ENCODE measurements at places on chromosomes 11 and 22. TPM values are rescaled to one million over a fixed set of nuclear protein-coding genes. Genes with fewer than 3 reads are reported as not detected.

VSIG10L2 gene
- not detected for total RNA-seq

APOL4 gene
- total RNA-seq: 0.82 TPM

GGTLC3 gene
- total RNA-seq: not detected

GP1BB gene
- not detected for total RNA-seq

IL10RA gene
- not detected for total RNA-seq

SPDYC gene
- total RNA-seq: not detected

EHF gene
- total RNA-seq: 0.12 TPM

DNA sequence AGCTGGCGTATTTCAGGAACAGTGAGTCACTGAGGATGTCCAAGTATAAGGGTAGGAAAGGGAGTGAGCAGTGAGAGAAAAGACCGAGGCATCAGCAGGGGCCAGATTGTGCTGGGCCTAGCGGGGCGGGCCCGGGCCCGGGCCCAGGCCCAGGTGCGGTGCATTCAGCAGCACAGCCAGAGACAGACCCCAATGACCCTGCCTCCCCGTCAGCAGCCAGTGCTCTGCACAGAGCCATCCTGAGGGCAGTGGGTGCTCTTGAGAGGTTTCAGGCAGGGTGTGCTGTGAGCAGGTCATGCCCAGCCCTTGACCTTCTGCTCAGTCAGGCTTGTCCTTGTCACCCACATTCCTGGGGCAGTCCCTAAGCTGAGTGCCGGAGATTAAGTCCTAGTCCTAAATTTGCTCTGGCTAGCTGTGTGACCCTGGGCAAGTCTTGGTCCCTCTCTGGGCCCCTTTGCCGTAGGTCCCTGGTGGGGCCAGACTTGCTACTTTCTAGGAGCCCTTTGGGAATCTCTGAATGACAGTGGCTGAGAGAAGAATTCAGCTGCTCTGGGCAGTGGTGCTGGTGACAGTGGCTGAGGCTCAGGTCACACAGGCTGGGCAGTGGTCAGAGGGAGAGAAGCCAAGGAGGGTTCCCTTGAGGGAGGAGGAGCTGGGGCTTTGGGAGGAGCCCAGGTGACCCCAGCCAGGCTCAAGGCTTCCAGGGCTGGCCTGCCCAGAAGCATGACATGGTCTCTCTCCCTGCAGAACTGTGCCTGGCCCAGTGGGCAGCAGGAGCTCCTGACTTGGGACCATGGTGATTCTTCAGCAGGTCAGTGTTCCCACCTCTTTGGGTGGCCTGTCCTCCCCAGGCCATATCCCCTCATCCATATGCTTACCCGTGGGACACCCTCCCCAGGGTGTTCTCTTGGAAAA, 2.1 kb downstream of the MYO7A start:
- DNase-seq: no peak

DNA sequence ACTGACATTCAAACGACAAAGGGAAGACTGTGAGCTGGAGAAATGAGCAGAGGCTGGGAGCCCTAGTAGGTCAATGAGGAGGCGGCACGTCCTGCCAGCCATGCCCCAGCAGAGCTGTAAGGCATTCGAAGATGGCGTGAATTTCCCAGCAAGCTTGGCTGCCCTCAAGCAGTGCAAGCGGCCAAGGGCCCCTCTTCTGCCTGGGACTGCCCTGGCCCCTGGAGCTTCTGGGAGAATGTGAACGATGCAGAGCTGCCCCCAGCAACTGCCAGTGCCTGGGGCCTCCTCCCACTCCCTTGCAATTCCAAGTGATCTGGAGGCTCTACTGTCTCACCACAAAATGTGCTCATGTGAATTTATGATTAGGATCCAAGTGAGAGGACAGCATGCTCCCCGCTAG, 4.3 kb downstream of the PPM1F start:
- no peak for DNase-seq

DNA sequence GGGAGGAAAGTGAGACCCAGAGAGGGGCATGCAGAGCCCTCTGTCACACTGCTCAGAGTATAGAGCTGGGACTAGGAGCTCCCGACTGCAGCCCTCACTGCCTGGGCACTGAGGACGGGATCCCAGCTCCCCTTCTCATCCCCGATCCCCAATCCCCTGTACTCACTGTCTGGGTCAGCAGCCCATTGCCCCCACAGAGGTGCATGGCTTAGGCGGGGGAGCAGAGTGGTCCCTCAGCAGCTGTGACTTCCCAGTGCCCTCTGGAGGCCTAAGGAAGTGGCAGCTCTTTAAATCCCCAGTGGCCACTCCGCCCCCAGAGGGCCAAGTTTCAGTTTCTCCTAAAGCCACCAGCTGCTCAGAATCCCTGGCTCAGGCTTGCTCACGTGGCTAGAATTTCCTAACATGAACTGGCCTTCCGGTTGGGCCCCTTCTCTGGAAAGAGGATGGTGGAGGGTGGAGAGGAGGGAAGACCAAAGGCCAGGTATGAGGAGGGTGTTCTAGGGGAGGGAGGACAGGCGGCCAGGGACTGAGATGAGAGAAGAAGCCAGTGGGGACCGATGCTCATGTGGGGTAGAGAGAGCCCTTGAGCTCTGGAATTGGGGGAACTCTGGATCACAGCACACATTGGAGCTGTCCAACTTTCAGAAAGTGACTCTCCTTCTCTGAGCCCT, at the start of gene BATF2:
Gene BATF2, minus strand, starts transcription at position 262 of the 671 bp plus-strand sequence. Its CDS starts 57 bp downstream, at position 205.
- DNase-seq: peak; percentile 86

- no peak for DNase-seq
Measured at GRCh38 chr11:74981888-74982287, 6.8 kb upstream of the NEU3 start.

- DNase-seq: no peak
Measured at GRCh38 chr22:45366713-45367112, 46.7 kb downstream of the SMC1B start.

- DNase-seq: no peak
Measured at GRCh38 chr11:1639102-1639620, 9.6 kb downstream of the KRTAP5-5 start.

DNA sequence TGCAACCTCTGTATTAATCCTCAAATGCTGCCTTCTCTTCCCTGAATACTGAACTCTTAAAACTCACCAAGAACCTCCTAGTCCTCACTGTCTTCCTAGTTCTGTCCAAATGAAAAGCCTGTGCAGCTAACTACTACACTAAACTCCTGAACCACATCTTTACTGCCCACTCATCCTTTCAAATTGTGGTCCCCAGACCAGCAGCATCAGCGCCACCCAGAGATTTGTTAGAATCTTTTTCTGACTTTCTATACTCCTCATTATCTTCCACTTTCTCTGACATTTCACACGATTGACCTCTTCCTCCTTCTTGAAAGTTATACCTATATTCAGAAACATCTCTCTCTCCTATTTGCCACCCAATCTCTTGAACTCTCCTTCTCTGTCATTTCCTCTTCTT, 461.3 kb downstream of the DLG2 start:
- DNase-seq: peak; percentile 8

DNA sequence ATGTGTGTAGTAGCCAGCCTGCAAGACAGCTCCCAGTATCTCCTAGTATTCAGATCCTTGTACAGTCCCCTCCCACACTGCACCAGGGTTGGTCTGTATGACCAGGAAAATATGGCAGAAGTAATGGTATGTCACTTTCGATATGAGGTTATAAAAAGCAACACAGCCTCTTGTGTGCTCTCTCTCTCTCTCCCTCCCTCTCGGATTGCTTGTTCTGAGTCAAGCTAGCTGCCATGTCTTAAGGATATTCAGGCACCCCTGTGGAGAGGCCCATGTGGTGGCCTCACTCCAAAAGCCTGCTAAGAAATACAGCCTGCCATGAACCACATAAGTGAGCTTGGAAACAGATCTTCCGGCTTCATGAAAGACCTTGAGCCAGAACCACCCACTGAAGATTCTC, 25.4 kb downstream of the FXYD6 start:
- peak; percentile 36 for DNase-seq

DNA sequence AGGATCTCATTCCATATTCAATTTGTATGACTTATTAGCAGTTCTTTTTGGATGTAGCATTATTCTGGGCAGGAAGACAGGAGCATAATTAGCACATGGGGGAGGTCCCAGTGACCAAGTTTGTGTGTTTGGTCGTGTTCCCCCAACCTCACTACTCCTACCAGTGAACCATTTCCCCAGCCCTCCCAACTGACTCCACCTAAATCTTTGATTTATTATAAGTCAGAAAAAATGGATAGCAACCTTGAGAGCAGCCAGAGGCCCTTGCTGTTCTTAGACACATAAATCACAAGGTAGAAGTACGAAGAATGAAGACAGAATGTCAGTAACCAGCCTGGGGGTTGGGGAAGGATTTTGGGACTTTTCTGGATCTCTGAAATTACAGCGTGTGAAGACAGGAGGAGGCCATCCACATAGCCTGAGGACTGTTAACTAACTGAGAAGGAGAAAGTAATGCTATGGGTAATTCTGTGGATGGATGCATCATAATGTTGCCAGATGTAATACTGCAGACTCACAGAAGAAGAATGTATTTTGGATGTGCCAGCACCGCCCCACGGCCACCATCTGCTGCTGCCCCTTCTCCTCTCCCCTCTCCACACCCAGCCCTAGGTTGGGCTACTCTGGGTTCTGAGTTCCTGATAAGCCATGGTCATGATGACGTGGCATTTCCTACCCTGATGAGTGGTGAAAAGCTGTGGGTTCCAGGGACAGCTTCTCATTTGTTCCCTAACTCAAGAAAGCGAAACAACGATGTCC, 124.3 kb upstream of the TTC12 start:
- no peak for DNase-seq

All from neural progenitor cell (in vitro differentiated cells).